ENCODE measurements at places on chromosomes 5 and 9. TPM values are rescaled to one million over a fixed set of nuclear protein-coding genes. Genes with fewer than 3 reads are reported as not detected.

The GMCL2 gene
- not detected for total RNA-seq

The MRPL41 gene
- 88.1 TPM for total RNA-seq

The C9orf50 gene
- total RNA-seq: not detected

The NEURL1B gene
- total RNA-seq: 10.5 TPM

The SH2D3C gene
- 38.1 TPM for total RNA-seq

The CARTPT gene
- not detected for total RNA-seq

The FST gene
- total RNA-seq: 16.8 TPM

The PCDHGA2 gene
- total RNA-seq: 3.5 TPM

The TAF11L10 gene
- total RNA-seq: not detected

The HAVCR2 gene
- total RNA-seq: 9.9 TPM

The RORB gene
- 0.43 TPM for total RNA-seq

The TMEM215 gene
- not detected for total RNA-seq

The C9orf153 gene
- 0.92 TPM for total RNA-seq

The FOXD4 gene
- not detected for total RNA-seq

The ADAMTS6 gene
- 43.3 TPM for total RNA-seq

The EIF4E1B gene
- total RNA-seq: not detected

The ZNG1C gene
- 13.0 TPM for total RNA-seq

The CTXN3 gene
- not detected for total RNA-seq

The SPRY4 gene
- 11.1 TPM for total RNA-seq

The NIPSNAP3A gene
- 59.3 TPM for total RNA-seq

The PCDHGB7 gene
- 19.2 TPM for total RNA-seq

The SGCD gene
- total RNA-seq: 55.8 TPM

The FBP2 gene
- 86.4 TPM for total RNA-seq

The ANGPTL2 gene
- 7.8 TPM for total RNA-seq

The IL7R gene
- 124 TPM for total RNA-seq

The TAS2R1 gene
- not detected for total RNA-seq

The ADAMTS12 gene
- not detected for total RNA-seq

The NOXA1 gene
- total RNA-seq: 8.3 TPM

The PCDHA12 gene
- total RNA-seq: not detected

The GPR151 gene
- not detected for total RNA-seq

The PCDHGB1 gene
- 1.2 TPM for total RNA-seq

The PHYKPL gene
- total RNA-seq: 32.1 TPM

The TBC1D9B gene
- total RNA-seq: 87.5 TPM

The NPR3 gene
- total RNA-seq: 2.8 TPM

The GABBR2 gene
- not detected for total RNA-seq

The IFNK gene
- not detected for total RNA-seq

The TMC1 gene
- total RNA-seq: not detected

The ACTBL2 gene
- not detected for total RNA-seq

The SERF1A gene
- 7.4 TPM for total RNA-seq

The ADAMTSL2 gene
- total RNA-seq: 20.6 TPM

The HARS2 gene
- total RNA-seq: 37.5 TPM

The OR2Y1 gene
- not detected for total RNA-seq

The PTPRD gene
- total RNA-seq: 3.5 TPM

The GABRG2 gene
- not detected for total RNA-seq

The CORO2A gene
- 4.5 TPM for total RNA-seq

The NR2F1 gene
- 0.87 TPM for total RNA-seq

The MCTP1 gene
- 23.7 TPM for total RNA-seq

The HSD17B3 gene
- 0.55 TPM for total RNA-seq

The C9 gene
- not detected for total RNA-seq

The ZFP2 gene
- total RNA-seq: 1.7 TPM

The CCDC187 gene
- total RNA-seq: not detected

All from stomach (tissue), 19 donors.